Naive thymus-derived CD8-positive, alpha-beta T cell (primary cell): ENCODE measurements at places on chromosomes 2 and 18.

- DNase-seq, result no peak
Observed at GRCh38 chr18:75049455-75049789, 159.5 kb downstream of the PTGR3 start.

DNA sequence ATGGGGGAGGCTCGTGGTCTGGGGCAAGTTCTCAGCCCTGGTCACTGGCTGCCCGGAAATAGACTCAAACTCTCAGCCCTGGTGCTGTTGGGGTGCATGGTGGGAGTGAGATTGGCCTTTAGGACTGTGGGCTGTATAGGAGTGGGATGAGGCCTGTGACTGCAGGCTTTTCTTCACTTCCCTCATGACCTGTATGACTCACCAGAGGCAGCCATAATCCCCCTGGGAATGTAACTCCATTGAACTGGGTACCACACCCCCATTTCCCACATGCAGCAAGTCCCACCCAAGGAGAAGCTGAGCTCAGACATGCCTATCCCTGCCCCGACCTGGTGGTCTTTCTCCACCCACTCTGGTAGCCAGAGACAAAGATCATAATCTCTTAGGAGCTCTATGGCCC lies 177.7 kb upstream of the OSR1 start:
- no peak for DNase-seq

- DNase-seq, result no peak
Observed at GRCh38 chr18:63697097-63697660, 5.6 kb upstream of the SERPINB11 start.

DNA sequence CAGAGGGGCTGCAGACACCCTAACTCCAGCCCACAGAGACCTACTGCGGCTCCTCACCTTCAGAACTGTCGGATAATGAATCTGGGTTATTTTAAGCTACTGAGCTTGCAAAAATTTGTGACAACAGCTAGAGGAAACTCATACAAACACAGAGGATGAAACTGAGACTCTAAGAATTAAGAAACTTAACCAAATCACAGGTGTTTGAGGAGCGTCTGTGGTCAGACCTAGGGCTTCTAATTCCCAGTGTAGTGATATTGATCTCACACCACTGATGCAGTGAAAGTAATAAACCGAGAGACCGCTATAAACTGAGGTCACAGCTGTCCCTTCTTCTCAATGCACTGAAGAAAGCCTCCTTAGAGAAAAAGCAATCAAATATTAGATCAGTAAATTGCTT lies 110.1 kb downstream of the RGPD3 start:
- no peak for DNase-seq
